ENCODE measurements at places on chromosomes 4 and X.

DNA sequence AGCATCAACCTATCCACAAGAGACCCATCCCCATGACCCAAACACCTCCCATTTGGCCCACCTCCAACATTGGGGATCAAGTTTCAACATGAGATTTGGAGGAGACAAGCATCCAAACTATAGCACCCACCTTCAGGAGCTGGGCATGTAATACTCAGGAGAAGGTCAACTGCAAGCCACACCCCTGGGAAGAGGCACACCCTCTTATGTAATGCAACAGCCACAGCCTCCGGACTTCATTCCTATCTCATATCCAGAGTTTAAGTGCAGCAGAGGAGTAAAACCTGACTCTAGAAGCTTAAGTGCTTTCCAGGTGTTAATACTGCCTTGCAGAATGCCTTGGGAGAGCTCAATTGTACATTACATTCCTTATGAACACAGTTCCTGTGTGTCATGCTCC lies 197.4 kb downstream of the PTTG2 start:
- DNase-seq: no peak

- no peak for DNase-seq
Measured at GRCh38 chr4:13452927-13453579, 31.1 kb downstream of the RAB28 start.

DNA sequence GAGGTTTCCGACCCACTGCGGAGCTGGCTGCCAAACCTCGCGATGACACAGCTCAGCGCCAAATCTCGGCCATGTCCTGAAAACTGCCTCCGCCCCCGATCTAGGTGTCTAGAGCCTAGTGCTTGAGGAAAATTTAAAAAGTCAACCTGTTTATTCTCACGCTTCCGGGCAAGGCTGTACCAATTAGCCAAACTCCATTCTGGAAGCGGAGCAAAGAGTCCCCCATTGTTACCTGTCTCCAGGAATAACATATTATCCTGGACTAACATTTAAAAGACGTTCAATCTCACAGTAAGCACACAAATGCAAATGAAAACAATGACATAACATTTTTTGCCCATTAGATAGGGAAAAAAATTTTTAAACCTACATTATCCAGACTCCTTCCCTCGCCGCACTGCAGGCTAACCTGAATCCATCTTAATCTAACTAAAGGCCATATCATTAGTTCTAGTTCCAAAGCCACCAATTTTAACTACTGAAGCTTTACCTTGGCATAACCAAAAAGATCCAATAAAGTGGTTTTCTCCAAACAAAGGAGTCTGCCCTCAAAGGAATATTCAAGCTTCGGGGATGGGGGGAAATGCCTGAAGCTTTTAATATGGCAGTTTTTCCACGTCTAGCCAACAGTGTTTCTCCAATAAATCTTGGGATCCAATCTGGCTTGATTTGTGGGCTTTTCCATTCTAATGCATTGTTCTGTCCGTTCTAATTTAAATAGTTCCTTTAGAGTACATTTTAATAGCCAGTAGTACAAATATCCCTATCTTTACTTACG lies 1.9 kb downstream of the HUWE1 start:
- no peak for DNase-seq

DNA sequence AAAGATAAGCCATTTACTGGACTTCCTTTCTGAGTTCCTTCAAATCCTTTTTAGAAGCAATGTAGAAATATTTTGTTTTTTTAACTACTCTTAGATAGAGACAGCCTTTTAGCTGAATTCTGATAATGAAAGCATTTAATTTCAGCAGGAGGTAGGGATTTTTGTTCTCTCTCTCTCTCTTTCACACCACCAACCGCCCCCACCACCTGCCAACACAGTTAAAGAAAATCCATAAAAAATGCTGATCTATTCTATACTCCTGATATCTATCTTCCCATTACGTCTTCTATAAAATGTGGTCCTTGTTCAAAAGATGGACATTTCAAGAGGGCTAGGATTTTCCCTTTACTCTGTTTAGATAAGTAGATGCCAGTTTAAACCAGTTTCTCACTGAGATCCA lies 104.5 kb downstream of the DCLK2 start:
- no peak for DNase-seq

DNA sequence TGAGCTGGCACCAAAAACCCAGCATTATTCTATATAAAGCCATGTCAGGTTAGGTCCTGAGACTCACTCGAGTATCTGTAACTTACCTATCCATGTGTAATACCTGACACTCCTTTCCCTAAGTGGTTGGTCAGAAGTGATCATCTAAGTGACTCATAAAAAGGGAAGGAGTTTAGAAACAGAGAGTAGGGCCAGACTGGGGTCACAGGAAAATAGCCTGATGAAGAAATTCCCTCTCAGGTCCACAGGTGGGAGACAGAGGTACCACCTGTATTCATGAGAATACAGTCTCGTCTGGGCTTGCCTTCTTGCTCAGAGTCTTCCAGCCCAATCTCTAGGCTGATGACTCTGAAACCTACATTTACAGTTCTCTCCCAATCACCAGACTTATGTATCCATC lies 161.8 kb upstream of the MAP3K15 start:
- DNase-seq: no peak

DNA sequence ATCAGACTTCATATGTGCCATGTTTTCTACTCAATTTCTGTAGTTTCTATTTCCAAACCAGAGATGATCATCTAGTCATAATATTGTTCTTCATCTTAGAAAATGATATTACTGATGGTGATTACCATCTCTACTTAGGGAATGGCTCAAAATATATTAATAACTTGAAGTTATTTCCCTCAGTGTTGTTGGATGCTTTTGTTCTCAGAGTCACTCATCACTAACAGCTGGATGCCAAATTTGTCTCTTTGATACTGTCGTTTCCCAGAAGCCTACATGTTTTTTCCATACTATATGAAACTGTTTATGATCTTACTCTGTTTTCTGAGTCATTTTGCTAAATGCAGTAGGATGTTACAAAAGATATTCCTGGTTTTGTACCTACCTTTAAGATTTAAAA lies 8.9 kb downstream of the PGAM4 start:
- no peak for DNase-seq

DNA sequence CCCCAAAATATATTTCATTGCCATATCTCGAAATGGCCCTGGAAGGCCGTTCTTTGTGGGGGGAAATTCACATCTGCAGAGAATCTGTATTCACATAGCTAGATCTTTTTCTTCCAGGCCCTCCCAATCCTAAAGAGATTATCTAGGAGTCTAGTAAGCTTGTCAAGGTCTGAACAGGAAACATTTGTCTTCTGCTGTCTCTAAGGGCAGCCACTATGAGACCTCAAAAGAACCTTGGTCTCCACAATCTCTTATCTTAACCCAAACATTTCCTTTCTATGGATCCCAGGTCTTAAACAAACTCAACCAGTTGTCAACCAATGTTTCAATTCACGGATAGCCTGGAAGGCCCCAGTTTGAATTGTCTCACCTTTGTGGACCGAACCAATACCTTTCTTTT lies 45.0 kb downstream of the CRLF2 start:
- DNase-seq: no peak

GRCh38 chr4:176646311-176646710 lies 146.4 kb downstream of the VEGFC start:
- DNase-seq: no peak

DNA sequence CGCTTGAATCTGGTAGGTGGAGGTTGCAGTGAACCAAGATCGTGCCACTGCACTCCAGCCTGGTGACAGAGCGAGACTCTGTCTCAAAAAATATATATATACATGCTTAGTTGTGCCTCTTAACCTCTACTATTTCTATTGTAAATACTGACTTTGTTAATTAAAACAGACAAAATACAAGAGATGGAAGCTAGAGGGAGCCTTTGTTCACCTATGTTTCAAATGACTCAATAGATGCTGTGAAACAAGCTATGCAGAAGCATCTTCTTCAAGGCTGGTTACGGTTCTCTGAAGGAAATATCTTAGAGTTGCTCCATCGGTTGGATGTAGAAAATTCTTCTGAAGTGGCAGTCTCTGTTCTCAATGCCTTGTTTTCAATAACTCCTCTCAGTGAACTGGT lies 6.2 kb downstream of the NCAPG start:
- DNase-seq: no peak

DNA sequence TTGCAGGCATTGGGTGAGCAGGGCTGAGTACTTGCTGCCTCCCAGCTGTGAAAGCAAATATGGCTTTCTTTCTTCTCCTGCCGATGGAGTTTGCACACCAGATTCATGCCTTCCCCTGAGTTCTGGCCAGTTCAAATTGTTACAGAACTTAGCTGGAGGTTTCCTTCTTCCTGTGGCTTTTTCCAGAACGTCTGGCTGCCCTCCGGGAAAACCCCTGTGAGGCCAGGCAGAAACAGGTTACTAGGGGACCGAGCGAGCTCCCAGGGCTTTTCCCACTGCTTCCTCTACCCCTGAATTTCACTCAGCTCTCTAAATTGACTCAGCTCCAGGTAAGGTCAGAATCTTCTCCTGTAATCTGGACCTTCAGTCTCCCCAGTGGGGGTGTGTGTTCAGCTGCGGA lies 482.4 kb downstream of the C4orf33 start:
- DNase-seq: no peak

DNA sequence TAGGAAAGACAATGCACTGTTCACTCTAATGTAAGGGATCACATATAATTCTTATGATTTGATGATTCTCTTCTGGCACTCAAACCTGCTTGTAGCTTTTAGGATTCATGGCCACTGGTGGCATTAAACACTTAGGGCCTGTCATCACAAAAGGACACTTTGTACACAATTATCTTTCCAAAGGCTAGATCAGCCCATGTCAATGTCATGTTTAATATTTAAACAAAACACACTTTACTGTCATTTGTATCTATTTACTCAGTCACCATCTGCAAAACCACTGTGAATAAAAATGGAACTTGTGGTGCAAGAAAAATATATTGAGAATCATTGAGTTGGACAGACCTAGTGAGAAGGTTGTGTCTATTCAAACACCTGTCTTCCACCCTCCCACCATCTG lies 83.6 kb upstream of the TTC29 start:
- no peak for DNase-seq

GRCh38 chrX:65610040-65610439 lies 57.4 kb upstream of the MSN start:
- no peak for DNase-seq

GRCh38 chr4:185334326-185334725 lies 61.4 kb downstream of the LRP2BP start:
- DNase-seq: no peak

GRCh38 chrX:129188231-129188630 lies 335.1 kb downstream of the SMARCA1 start:
- DNase-seq: no peak

- no peak for DNase-seq
Measured at GRCh38 chr4:140135529-140136088, 18.4 kb downstream of the MAML3 start.

GRCh38 chr4:129064717-129065116 lies 28.6 kb downstream of the SCLT1 start:
- no peak for DNase-seq

DNA sequence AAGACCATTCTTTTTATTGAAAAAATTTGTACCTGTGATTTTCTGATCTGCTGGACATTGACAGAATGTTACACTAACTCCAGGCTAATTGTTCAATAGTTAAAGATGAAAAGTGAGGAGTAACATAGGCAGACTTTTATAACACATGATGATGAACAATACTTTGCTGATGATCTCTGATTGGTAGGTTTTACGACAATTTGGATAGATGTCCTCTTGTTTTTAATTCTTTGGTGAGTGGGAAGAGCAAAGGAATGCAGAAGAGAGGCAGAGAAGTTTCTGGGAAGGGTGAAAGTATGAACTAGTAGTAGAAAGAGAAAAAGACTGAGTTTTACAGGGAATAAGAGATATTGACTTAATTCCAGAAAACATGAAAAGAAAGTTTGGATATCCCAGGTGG lies 267.3 kb upstream of the HAND2 start:
- no peak for DNase-seq

GRCh38 chr4:180434131-180434895 lies 1808.9 kb upstream of the TENM3 start:
- DNase-seq: no peak

- DNase-seq: no peak
Measured at GRCh38 chr4:120929847-120930246, 7.3 kb upstream of the PRDM5 start.

GRCh38 chr4:104248726-104249125 lies 246.0 kb downstream of the CXXC4 start:
- no peak for DNase-seq

DNA sequence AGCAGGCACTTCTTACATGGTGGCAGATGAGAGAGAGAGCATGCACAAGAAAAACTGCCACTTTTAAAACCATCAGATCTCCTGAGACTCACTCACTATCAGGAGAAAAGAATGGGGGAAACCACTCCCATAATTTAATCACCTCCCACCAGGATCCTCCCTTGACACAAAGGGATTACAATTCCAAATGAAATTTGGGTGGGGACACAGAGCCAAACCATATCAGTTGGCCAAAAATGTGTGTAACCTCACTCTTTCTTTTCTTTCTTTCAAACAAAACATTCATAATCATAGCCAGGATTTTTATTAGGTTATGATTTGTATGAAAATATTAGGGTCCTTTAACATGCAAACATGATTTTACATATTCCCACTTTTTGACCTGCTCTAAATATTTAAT lies 222.1 kb downstream of the PCDH18 start:
- no peak for DNase-seq

- DNase-seq: no peak
Measured at GRCh38 chr4:30720661-30721184, 554 bp downstream of the PCDH7 start.

GRCh38 chr4:37890801-37891259 lies at the start of gene TBC1D1:
Gene TBC1D1 (plus strand): TSS chr4:37891084. CDS start chr4:37902096, 11,012 bp downstream.
- DNase-seq: peak; percentile 25

- no peak for DNase-seq
Measured at GRCh38 chr4:15294202-15294601, 133.6 kb upstream of the C1QTNF7 start.

DNA sequence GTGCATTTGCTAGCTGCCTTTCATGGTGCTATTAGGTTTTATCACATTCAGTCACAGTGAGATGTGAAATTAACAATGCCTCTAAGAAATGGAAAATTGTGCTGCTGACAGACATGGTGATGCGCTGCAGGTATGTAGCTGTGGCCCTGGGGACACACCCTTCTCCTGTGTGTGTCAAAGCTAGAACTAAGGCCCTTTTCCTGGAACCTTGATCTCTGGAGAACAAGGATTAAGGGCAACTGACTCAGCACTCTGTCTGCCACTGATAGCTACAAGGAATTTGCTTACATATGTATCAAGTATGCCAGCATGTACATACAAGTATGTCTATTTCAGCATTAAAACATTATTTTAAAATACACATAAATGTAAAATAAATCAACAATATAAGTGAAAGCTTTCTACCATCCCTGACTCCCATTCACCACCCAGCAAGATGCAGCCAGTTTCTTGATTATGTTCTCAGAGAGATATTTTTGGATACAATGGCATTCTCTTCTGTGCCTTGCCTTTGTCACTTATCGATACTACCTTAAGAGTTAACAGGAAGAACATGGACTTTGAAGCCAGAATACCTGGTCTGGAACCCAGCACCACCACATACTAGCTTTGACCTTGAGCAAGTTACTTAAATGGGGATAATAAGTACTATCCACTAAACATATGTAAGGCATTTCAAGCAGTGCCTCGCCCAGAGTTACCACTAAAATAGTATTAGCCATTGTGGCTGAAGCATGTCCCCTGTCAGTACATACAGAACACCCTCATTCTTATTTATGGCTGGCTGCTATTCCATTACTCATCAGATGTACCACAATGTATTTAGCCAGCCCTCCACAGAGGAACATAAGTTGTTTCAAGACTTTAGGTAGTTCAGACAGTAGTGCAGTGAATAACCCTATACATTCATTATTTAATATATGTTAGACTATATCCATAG lies 68.5 kb downstream of the NPNT start:
- DNase-seq: no peak

Data from H54 (cell line).